HFFc6 (cell line): ENCODE measurements at places on chromosomes 2 and 18. TPM values are rescaled to one million over a fixed set of nuclear protein-coding genes. Genes with fewer than 3 reads are reported as not detected.

Gene AQP12A
- not detected in 3 replicates for total RNA-seq

DNA sequence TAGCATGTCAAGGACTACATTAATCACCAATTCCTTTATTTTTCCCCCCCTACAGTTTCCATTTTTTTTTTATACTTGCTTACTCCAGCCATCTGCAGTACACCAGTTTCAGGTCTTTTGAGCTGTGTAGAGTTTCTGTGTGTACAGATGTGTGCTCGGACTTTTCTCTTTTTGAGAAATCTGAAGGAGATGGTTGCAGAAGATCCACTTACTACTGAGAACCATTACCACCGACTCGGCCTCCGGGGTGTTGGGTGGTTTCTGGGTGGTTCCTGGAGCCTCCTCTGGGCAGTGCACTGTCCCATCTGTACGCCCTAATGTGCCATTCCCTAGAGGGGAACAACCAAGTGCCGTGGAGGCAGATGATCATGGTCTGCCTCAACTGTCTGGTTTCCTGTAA is 15.4 kb upstream of the LYPD6B start:
- no peaks in the 10 kb centered on the region for H3K36me3 ChIP-seq
- no peak overlapping the region for H3K4me3 ChIP-seq
- no peak for DNase-seq
- no peak overlapping the region for H3K27ac ChIP-seq
- peaks cover 30% of the 10 kb centered on the region for H3K4me1 ChIP-seq

Gene ALK
- total RNA-seq = not detected in 2 replicates

DNA sequence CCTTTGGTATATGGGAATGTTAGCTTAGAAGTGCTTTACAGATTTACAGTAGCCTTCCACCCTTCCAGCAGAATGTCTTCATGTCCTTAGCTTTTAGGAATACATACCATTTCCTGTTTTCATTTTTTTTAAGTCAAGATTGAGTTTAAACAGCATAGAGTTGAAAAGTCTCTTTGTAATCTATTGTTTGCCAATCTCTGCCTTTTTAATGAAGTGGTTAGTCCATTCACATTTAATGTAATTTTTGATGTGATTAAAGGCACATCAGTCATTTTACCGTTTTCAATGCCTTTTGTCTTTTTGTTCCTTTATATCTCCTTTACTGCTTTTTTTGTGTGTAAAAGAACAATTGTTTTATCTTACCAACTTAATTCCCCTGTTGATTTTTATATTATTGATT is 233.4 kb upstream of the SMIM21 start:
- H3K4me3 ChIP-seq = no peak overlapping the region
- no peaks in the 10 kb centered on the region for H3K4me1 ChIP-seq
- H3K27me3 ChIP-seq = no peaks in the 10 kb centered on the region; the same call in none of the 2 replicates
- peaks cover 5% of the 10 kb centered on the region; the same call in 1 of the 2 replicates for H3K36me3 ChIP-seq
- no peak overlapping the region for H3K27ac ChIP-seq

Gene CAPN14
- total RNA-seq = 0.11 to 0.15 TPM (median 0.14 TPM) in 3 replicates

DNA sequence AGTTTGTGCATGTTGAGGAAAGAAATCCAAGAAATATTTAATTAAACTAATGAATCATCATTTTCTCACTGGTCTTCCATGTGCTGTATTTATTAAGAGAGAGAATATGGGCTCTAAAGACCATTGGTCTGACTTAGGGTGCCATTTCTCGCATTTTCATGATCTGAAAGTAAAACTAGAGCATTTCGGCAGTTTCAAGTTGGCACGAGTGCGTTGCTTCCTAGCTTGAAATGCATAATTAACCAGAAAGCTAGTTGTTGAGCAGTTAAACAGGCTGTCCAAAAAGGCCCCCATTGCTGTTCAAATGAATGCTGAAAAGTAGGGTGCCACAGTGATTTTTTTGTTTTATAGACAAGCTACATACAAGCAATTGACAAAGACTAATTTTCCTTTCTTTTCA is 47.4 kb downstream of the SLC8A1 start:
- peaks cover 35% of the 10 kb centered on the region for H3K36me3 ChIP-seq
- no peak overlapping the region for H3K4me3 ChIP-seq
- H3K27me3 ChIP-seq = no peaks in the 10 kb centered on the region; the same call in 1 of the 2 replicates
- DNase-seq = no peak

Gene PCARE
- not detected in 3 replicates for total RNA-seq

- H3K36me3 ChIP-seq = no peaks in the 10 kb centered on the region
- H3K27ac ChIP-seq = no peak overlapping the region
- H3K4me3 ChIP-seq = no peak overlapping the region
- no peaks in the 10 kb centered on the region; the same call in 1 of the 2 replicates for H3K27me3 ChIP-seq
- no peaks in the 10 kb centered on the region for H3K4me1 ChIP-seq
Measured at GRCh38 chr2:209907746-209908145, 94.7 kb upstream of the RPE start.

DNA sequence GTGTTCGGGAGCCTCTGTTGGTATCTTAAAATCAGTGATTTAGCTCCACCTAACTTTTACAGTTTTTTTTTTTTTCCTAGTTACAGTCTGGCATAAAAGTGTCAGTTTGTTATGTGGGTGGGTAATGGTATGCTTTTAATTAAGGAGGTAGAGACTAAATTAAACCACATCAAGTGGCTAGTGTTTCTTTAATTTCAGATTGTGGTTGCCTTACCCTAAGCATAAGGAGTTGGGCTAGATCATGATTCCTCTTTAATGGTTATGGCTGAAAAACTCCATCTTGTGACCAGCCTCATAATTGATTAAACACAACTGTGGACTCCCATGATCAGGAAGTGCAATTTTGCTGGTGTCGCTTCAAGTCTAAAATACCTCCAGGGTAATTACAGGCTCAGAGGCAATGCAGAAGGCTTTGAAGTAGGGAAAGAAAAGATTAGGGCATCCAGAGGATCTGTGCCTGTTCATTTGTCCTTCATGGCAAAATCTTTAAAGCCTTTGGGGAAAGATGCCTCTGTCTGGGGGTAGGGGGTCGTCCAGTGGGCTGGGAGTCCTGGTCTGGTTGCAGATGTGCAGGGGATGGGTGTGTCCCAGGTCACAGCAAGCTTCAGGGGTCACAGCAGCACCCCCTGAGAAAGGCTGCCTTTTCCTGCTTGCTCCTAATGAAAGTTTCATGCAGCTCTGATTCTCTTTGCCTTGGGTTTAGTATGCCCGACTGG is 579.2 kb downstream of the BCL11A start:
- H3K4me3 ChIP-seq = no peak overlapping the region
- no peaks in the 10 kb centered on the region for H3K36me3 ChIP-seq
- H3K4me1 ChIP-seq = no peaks in the 10 kb centered on the region
- no peak overlapping the region for H3K27ac ChIP-seq
- DNase-seq = no peak
- H3K27me3 ChIP-seq = no peaks in the 10 kb centered on the region; the same call in 1 of the 2 replicates

DNA sequence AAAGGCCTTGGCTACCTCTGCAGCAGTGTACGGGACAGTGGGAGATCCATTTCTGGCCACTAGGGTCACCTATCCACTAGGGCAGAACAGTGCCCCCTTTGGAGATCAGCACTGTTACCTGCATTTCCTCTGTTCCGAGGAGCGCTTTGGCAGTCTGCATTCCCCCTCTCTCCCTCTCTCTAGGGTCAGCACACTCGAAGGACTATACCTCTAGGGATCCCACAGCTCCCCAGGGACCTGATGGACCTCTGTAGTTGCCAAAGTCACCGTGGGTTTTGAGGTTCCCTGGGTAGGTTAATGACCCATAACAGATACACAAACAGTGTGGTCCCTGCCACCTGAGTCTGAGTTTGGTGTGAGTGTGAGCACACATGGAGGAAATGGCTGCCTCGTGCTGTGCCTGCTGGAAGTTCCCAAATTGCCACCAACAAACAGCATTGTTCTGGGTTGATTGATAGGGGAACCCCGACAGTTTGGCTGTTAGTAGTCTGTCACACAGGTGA is 99.8 kb upstream of the VWC2L start:
- DNase-seq = no peak
- peaks cover 21% of the 10 kb centered on the region for H3K4me1 ChIP-seq
- no peak overlapping the region for H3K4me3 ChIP-seq
- no peak overlapping the region for H3K27ac ChIP-seq
- no peaks in the 10 kb centered on the region for H3K36me3 ChIP-seq
- peaks cover 2% of the 10 kb centered on the region; the same call in 1 of the 2 replicates for H3K27me3 ChIP-seq

Gene ITPRIPL1
- 0.69 to 1.2 TPM (median 0.96 TPM) in 3 replicates for total RNA-seq

DNA sequence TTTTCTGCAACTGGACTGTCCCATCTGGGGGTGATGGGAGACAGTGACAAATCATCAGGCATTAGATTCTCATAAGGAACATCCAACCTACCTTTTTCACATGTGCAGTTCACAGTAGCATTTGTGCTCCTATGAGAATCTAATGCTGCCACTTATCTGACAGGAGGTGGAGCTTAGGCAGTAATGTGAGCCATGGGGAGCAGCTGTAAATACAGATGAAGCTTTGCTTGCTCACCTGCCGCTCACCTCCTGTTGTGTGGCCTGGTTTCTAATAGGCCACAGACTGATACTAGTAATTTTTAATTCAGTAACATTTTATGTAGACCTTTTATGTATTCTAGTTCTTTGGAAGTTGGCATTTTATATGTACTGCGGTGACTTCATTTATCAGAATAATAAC is 180.1 kb upstream of the SPOPL start:
- no peak overlapping the region for H3K4me3 ChIP-seq
- DNase-seq = no peak
- H3K27ac ChIP-seq = no peak overlapping the region
- H3K36me3 ChIP-seq = no peaks in the 10 kb centered on the region
- H3K27me3 ChIP-seq = peaks cover 4% of the 10 kb centered on the region; the same call in 1 of the 2 replicates

DNA sequence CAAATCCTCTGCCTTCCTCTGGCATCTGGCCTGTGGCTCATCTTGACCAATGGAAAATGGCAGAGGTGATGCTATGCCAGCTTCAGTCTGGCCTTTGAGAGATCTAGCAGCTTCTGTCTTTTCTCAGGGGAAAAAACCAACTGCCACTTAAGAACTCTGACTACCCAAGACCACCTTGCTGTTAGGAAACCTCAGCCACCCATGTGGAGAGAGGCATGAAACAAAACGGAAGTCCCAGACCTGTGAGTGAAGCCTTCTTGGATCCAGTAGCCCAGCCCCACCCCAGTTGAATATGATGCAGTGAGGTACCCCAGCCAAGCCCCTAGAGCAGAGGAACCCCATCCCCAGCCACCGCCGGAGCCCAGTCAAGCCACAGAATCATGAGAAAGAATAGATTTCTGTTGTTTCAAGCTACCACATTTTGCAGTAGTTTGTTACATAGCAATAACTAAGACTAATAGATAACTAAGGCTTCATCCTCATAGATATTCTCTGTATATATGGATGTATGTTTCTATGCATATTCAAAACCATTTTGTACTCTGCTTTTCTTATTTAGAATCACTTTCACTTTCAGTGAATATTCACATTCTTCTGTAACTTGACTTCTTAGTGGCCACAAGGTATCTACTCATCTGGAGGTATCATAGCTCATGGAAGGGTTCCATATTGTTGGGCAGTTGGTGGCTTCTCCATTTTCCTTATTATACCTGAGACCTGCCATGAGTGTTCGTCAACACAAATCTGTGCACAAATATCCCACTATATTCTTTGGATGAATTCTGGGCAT is 142.1 kb downstream of the FBXO15 start:
- no peaks in the 10 kb centered on the region for H3K36me3 ChIP-seq
- H3K27me3 ChIP-seq = peaks cover 16% of the 10 kb centered on the region
- H3K4me1 ChIP-seq = no peaks in the 10 kb centered on the region
- H3K4me3 ChIP-seq = no peak overlapping the region
- DNase-seq = no peak
- H3K27ac ChIP-seq = no peak overlapping the region

- no peak overlapping the region for H3K4me3 ChIP-seq
- DNase-seq = no peak
- H3K27ac ChIP-seq = no peak overlapping the region
- H3K4me1 ChIP-seq = peaks cover 31% of the 10 kb centered on the region
Measured at GRCh38 chr18:62328586-62329525, 3.7 kb downstream of the TNFRSF11A start.

DNA sequence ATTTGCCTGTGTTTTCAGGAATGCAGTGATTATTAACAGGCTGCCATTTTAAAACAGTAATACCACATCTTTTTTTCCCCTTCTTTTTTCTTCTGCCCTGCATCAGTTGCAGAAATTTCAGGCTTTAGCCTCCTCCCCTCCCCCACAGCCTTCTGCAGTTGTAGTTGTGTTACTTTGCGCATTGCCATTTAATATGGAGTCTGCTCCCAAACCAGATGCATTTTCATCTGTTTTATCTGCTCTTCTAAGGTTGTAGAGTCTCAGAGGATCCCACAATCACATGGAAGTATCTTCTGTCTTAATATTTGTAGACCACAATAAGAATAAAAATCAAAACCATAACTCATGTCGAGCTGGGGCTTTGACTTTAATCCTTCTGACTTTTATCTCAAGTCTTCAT is 3.8 kb downstream of the ASXL3 start:
- H3K27ac ChIP-seq = no peak overlapping the region
- peaks cover 5% of the 10 kb centered on the region; the same call in 1 of the 2 replicates for H3K4me1 ChIP-seq
- peaks cover 4% of the 10 kb centered on the region; the same call in 1 of the 2 replicates for H3K27me3 ChIP-seq
- no peak overlapping the region for H3K4me3 ChIP-seq
- peaks cover 5% of the 10 kb centered on the region; the same call in 1 of the 2 replicates for H3K36me3 ChIP-seq

Gene DCDC2C
- not detected in 2 replicates for total RNA-seq

GRCh38 chr2:75820693-75821092 is 110.0 kb upstream of the GCFC2 start:
- no peak for DNase-seq
- no peak overlapping the region for H3K4me3 ChIP-seq
- no peaks in the 10 kb centered on the region for H3K36me3 ChIP-seq
- H3K4me1 ChIP-seq = no peaks in the 10 kb centered on the region
- H3K27ac ChIP-seq = no peak overlapping the region

Gene SETBP1
- 0.09 and 0.63 TPM in 2 replicates for total RNA-seq

- H3K36me3 ChIP-seq = no peaks in the 10 kb centered on the region
- DNase-seq = peak; percentile 87
- H3K4me3 ChIP-seq = peak overlapping the region; percentile 86
- H3K27me3 ChIP-seq = no peaks in the 10 kb centered on the region
- H3K27ac ChIP-seq = peak overlapping the region; percentile 88
- H3K4me1 ChIP-seq = peaks cover 55% of the 10 kb centered on the region
Measured at GRCh38 chr2:201909348-201909747, 103.0 kb downstream of the CDK15 start.

DNA sequence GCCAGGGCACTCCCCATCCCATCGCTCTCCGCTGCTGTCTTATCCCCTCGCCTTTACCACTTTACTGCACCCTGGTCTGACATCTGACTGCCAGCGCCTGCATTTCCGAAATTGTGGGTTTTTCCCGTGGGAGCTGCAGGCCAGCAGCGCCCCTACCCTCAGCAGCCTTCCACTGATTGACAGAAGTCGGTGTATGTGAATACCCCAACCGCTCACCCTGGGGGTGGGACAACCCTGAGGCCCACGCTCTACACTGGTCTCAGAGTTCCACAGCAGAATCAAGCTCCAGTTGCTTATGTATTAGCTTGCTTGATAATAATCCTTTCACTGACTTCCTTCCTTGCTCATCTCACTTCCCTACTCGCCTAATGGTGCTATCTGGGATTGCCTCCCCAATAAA is 62.0 kb downstream of the POLE4 start:
- H3K36me3 ChIP-seq = no peaks in the 10 kb centered on the region; the same call in 1 of the 2 replicates
- no peak overlapping the region for H3K4me3 ChIP-seq
- no peak for DNase-seq
- no peaks in the 10 kb centered on the region; the same call in 1 of the 2 replicates for H3K27me3 ChIP-seq

Gene REG3A
- total RNA-seq = not detected in 3 replicates

DNA sequence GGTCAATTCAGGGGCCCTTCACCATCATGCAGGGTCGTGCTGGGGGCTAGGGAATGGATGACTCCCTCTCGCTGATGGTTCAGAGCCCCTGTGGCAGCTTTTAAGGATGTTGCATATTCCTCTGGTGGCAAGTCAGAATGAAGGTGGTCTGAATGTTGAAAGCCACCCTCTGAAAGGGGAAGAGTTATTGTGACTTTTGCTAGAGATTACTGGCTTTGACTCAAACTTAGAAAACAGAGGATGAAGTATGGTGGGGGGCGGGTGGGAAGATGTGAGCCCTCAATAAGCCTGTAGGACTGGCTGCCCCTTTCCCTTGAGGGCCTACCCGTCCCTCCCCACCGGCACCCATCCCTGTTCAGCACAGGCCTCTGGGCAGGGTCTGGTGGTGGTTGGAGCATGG is 23.2 kb downstream of the MC2R start:
- H3K36me3 ChIP-seq = peaks cover 4% of the 10 kb centered on the region; the same call in 1 of the 2 replicates
- H3K4me3 ChIP-seq = no peak overlapping the region
- no peaks in the 10 kb centered on the region for H3K4me1 ChIP-seq
- no peaks in the 10 kb centered on the region for H3K27me3 ChIP-seq
